ENCODE measurements at places on chromosomes 12 and 14.

GRCh38 chr14:63893701-63894458, 41.1 kb downstream of the SYNE2 start:
- DNase-seq = no peak

DNA sequence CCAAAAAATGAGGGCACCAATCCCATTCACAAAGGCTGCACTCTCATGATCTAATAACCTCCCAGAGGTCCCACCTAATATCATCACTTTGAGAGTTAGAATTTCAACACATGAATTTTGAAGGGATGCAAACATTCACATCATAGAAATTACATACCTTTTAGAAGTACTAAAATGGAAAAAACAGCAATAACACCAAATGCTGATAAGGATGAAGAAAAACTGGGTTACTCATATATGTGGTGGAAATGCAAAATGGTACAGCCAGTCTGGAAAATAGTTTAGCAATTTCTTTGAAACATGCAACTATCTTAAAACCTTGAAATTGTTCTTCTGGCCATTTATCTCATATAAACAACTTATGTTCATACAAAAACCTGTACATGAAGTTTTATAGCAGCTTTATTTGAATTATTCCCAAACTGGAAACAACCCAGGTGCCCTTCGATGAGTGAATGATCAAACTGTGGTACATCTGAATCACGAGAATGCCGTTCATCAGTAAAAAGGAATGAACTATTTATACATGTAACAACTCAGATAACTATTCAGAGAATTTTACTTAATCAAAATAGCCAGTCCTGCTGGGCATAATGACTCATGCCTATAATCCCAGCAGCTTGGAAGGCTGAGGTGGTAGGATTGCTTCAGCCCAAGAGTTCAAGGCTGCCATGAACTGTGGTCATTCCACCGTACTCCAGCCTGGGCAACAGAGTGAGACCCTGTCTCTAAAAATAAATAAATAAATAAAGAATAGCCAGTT, 109.4 kb upstream of the SSTR1 start:
- no peak for DNase-seq

DNA sequence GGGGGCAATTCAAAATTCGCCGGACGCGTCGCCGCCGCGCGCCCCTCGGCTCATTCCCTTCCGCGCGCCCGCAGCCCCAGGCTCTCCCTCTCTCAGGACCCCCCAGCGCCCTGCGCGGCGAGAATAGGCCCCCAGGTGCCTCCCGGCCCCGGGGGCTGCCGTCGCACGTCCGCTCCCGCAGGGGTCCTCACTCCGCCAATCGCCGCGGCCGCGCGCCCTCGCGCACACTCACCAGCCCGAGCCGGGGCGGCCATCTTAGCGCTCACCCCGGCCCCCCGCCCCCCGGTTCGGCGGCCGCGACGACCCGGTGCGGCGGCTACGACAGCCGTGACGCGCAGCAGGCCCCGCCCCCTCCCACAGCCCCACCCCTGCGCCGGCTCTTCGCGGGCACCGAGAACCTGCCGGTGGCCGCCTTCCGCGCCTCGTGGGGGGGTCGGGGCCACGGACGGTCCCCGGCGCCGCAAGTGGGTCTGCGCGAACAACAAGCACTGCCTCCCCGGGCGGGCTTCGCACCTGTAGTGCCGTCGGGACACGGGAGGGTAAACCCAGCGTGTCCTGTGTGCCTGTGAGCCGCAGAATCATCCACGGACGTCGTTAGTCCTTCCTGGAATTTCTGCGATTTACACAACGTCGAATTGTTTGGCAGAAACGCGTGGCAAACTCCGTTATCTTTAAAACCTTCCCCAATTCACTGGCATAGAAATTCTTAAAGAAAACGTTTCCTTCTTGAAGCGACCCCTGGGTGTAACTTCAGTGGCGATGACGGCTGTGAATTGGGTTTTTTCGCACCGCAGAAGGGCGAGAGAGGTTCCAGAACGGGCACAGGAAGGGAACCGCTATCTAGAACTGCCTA, 2.5 kb downstream of the USP44 start:
- DNase-seq = peak; percentile 56

DNA sequence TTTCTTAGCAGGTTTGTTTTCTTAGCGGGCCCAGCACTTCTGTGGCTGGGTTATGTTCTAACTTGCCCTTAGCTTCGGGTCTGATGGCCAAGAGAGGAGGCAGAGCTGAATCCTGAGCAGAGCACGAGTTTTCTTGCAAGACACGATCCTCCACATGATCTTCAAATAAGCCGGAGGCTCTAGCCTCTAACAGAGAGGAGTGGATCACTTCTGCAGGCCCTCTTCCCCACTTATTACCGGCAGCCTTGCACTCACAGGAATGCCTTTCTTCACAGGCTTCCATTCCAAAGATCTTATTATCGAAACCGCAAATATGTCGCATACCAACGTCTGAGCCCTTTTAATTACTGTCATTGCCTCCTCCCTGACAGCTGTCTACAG, 79.5 kb downstream of the SINHCAF start:
- DNase-seq = no peak

GRCh38 chr14:89926694-89927093, 27.8 kb downstream of the EFCAB11 start:
- DNase-seq = no peak

DNA sequence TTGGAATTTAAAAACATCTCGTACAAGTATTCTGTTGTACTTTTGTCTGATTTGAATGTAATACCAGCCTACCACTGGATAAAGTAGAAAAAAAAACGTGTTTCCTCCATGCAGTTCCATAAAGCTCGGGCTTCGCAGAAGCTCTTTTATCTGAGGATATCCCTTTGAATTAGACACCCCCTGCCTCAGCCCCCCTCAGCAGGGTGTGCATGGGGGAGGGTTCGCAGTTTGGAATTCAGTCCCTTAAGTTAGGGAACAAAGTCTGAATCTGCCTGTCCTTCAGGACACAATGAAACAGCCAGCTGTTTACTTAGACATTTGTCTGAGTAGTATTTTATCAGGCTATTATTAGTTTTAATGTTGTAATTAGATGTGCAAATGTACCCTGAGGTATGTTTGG, 234.0 kb upstream of the CAND1 start:
- DNase-seq = no peak

DNA sequence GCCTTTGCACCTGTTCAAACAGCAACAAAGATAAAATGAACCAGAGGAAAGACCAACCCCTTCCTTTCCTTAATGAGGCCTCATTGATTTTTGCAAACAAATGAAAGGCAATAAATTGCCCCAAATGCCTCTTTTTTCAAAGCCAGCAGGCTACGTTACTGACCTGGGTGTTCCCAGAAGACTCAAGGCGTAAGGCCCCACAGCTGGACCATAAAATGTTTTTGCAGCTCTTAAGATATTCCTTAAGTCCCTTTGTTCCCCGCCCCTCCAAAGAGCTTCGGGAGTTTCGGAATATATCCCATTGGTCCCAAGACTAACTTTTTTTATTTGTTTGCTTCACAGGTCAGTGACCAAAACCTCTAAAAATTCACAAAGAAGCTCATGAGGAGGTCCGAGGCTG, 462.9 kb upstream of the PRICKLE1 start:
- DNase-seq = no peak

DNA sequence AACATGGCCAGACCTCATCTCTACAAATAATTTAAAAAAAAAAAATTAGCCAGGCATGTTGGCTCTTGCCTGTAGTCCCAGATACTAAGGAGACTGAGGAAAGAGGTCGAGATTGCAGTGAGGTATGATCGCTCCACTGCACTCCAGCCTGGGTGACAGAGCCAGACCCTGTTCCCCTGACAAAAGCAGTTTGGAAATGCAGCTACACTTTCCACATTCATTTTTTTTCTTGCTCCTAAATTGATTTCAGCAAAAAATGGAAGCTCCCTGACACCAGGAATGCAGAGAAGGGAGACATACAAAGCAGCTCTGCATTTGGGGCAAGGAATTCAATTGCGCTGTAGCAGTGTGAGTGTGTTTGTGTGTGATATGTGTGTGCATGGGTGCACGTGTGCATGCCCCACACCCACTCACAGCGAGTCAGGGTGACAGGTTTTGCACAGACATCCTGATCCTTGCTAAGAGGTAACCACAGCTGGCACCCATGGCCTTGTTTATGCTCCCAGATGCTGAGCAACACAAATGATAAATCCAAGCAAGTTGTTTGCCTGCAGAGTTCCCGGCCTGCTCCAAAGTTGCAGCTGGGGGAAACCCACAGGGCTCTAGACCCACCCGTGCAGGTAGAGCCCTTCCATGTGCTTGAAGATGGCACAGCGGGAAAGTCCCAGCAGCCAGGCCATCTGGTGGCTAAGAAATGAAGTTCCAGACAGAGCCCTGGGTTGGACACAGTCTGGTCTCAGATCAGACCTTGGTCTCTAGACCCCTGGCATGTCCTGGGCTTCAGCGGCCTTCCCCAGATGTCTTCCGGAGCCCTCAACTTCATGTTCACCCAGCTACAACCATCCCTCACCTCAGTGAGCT, 25.9 kb upstream of the BDKRB2 start:
- DNase-seq = no peak

DNA sequence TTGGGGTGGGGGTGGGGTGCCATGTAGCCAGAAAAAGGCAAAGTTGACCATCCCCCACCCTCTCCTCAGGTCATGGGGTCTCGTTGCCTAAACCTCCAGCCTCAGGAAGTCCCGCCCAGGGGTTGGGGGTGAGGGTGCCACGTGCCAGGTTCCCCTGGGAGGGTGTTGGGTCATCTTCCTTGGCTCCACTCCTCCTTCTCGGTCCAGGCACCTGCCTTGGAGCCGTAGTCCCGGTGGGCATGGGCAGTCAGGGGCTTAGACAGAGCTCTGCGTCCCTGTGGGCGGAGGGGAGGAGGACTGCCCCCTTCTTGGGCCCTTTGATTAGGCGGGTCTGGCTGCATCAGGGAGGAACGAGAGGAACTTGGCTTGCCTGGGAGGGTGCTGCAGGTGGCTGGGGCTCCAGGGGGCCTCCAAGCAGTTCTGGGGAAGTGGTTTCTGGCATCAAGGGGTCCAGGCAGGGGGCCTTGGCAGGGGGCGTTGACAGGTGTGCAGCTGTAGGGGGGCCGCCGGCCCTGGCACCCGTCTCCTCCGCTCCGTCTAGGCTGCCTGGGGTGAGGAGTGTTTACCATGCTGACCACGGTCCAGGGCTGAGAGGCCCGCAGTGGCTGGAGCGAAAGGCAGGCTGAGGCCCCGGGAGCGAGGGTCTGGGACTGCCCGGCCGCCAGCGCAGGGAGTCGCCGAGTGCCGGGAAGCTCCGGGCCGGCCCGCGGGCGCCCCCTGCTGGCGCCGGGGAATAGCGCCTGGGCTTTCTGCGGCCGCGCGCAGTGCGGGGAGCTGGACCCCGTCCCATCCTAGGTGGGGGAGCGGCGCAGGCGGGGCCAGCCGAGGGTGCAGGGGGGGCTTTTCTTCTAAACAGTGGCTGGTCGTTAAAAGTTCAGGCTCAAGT, 7.9 kb downstream of the SETD1B start:
- peak; percentile 75 for DNase-seq

DNA sequence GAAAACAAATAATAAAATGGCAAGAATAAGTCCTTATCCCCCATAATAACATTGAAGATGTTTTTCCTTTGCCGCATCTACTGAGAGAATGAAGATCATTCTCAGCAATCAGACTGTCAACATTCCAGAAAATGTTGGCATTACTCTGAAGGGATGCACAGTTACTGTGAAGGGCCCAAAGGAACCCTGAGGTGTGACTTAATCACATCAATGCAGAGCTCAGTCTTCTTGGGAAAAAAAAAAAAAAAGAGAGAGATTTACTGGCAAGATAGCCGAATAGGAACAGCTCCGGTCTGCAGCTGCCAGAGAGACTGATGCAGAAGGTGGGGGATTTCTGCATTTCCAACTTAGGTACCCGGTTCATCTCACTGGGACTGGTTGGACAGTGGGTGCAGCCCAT, 41.3 kb upstream of the OR6J1 start:
- no peak for DNase-seq

DNA sequence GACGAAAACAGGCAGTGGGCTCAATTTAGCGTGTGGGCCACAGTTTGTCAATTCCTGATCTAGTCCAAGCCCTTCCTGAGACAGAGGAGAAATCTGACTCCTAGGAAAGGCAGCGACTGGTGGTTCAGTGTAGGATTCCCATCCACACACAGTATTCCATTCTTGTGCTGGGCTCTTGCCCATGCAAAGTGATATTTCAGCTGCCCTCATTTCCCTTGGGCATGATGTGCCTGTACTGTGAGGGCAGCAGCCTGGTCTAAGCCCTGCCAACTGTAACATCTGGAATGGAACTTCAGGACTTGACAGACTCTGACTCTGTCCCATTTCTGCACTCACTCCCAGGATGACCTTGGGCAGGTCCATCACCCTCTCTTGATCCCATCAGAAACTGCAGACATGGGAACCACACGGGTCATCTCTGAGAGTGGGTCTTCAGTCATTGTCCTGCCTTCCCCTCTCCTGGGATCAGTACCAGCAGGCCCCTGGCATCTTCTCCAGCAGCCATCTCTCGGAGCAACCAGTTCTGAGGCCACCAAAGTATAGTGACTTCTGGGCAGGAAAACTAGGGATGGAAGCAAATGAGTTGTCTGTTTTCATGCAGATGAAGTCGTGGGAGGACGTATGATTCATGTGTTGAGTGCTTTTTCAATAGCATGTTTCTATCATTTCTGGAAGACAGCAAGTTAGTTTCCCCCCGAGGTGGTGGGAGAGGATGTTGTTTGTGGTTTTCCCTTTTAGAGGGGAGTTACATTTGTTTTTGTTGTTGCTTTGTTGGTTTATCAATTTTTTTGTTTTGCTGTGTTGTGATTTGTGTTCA, 54.2 kb upstream of the BCL2L14 start:
- DNase-seq = peak; percentile 32

- DNase-seq = no peak
These were observed 49.8 kb upstream of the CRACR2A start for GRCh38 chr12:3802721-3803120.

Data from stimulated activated CD4-positive, alpha-beta T cell treated with anti-CD3 and anti-CD28 coated beads, Interleukin-2, amount 100 ng/mL, for 48 hours (primary cell).